ENCODE measurements at places on chromosomes 3 and 15. TPM values are rescaled to one million over a fixed set of nuclear protein-coding genes. Genes with fewer than 3 reads are reported as not detected.

The TRIM59 gene
- 27.2 TPM for total RNA-seq

The SOX14 gene
- not detected for total RNA-seq

The RETNLB gene
- not detected for total RNA-seq

The BDH1 gene
- 60.9 TPM for total RNA-seq

The TNIK gene
- total RNA-seq: 74.3 TPM

The SOX2 gene
- total RNA-seq: 0.13 TPM

The MCF2L2 gene
- 1.6 TPM for total RNA-seq

The OR5H2 gene
- not detected for total RNA-seq

The HHLA2 gene
- 0.18 TPM for total RNA-seq

The MAPK6 gene
- 72.6 TPM for total RNA-seq

The HTR3E gene
- total RNA-seq: not detected

The GHRL gene
- 1.4 TPM for total RNA-seq

The TM4SF4 gene
- 1.3 TPM for total RNA-seq

The GLDN gene
- not detected for total RNA-seq

The SYNM gene
- total RNA-seq: 1.4 TPM

The COL6A5 gene
- total RNA-seq: not detected

The LYSMD2 gene
- total RNA-seq: 42.1 TPM

The APOD gene
- total RNA-seq: not detected

The FSTL1 gene
- total RNA-seq: 1.7 TPM

The FBXO40 gene
- not detected for total RNA-seq

The DNAH12 gene
- total RNA-seq: 0.19 TPM

The GMNC gene
- total RNA-seq: not detected

The LDHAL6B gene
- not detected for total RNA-seq

The SH2D7 gene
- 0.08 TPM for total RNA-seq

The CDCP1 gene
- 1.7 TPM for total RNA-seq

The HEXA gene
- total RNA-seq: 77.4 TPM

The ADCY5 gene
- not detected for total RNA-seq

The XCR1 gene
- 0.13 TPM for total RNA-seq

The CHCHD6 gene
- 11.9 TPM for total RNA-seq

The ECE2 gene
- not detected for total RNA-seq

The CDC25A gene
- 34.4 TPM for total RNA-seq

The PLCB2 gene
- total RNA-seq: 33.8 TPM

The TEX9 gene
- 75.2 TPM for total RNA-seq

The CAMK2N2 gene
- 1.4 TPM for total RNA-seq

The AGBL1 gene
- total RNA-seq: not detected

The SI gene
- not detected for total RNA-seq

The ILDR1 gene
- total RNA-seq: 7.4 TPM

The IL20RB gene
- total RNA-seq: 0.58 TPM

The MYO1E gene
- total RNA-seq: 266 TPM

The TM4SF1 gene
- 0.56 TPM for total RNA-seq

The YEATS2 gene
- 24.0 TPM for total RNA-seq

The PODXL2 gene
- total RNA-seq: 22.2 TPM

The ABTB1 gene
- total RNA-seq: 10.6 TPM

The MDFIC2 gene
- total RNA-seq: not detected

The CCR9 gene
- total RNA-seq: 2.3 TPM

The TF gene
- total RNA-seq: 8.9 TPM

The PLAAT1 gene
- not detected for total RNA-seq

The NME9 gene
- not detected for total RNA-seq
